HepG2 (cell line): ENCODE measurements at places on chromosomes 4 and X. TPM values are rescaled to one million over a fixed set of nuclear protein-coding genes. Genes with fewer than 3 reads are reported as not detected.

The PITX2 gene
- polyA plus RNA-seq = not detected in 2 replicates

The CXorf65 gene
- not detected in 2 replicates for polyA plus RNA-seq

The PDZD4 gene
- 0.03 TPM in 1 of 2 replicates, not detected in the other for polyA plus RNA-seq

The USP38 gene
- 4.5 and 4.8 TPM in 2 replicates for polyA plus RNA-seq

The RAP1GDS1 gene
- polyA plus RNA-seq = 12.8 and 19.3 TPM in 2 replicates

DNA sequence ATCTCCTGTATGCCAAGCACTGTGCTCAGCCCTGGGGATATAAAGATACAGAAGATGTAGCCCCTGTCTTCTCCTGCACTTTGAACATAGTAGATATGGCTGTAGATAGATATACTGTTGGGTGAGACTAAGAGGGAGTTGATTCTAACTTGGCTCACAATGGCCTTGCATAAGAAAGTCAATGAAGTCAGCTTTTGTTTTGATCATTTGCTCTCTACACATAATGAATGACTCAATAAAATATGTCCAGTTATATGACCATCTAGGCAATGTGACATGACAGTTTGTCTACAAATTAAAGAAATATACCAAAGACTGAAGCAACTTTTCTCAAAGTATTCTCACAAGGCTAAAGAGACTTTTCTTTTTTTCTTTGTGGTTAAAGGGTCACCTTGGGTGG, 147.6 kb upstream of the DIPK2B start:
- DNase-seq = no peak
- H3K27ac ChIP-seq = no peak overlapping the region
- H3K4me3 ChIP-seq = no peak overlapping the region
- H3K36me3 ChIP-seq = no peaks in the 10 kb centered on the region

DNA sequence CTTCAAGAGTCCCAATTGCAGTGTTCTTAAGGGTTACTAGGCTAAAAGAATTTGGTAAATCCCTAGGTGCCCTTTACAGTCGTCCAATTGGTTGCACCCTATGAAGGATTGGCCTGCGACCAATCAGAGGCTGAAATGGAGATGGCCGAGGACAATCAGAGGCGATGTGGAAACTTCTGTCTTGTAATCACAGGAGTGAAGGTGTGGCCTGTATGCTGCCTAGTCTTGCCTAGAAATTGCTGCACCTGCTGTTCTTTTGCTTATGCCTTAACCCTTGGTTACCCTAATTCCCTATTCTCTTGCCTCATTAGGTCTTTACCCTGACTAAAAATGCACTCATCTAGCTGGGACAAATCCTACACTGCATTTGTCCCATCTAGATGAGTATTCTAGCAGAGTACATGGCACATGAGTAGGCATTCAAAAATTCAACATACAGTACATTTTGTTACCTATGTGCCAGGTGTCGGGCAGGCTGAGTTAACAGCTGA, 1.0 kb upstream of the DCK start:
- peak overlapping the region; percentile 83 for H3K27ac ChIP-seq
- peak overlapping the region; percentile 92 for H3K4me3 ChIP-seq
- H3K27me3 ChIP-seq = no peaks in the 10 kb centered on the region
- H3K36me3 ChIP-seq = no peaks in the 10 kb centered on the region
- no peak for DNase-seq

DNA sequence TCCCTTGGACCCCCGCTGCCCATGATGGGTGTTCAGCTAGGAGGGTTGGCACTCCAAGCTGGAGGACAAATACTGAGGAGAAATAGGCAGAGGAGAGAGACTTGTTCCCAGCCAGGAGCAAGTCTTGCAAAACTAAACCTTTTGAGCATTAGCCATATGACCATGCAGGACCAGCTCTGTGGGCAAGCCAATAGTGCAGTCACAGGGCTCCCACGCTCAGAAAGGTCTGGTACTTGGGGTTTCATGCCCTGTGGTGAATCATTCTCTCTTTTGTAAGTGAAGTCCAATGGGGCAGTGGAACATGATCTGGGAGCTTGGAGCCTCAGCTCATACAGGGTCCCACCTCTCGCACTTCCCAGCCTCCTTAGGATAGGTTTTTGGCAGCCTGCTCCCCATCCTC, 300.9 kb downstream of the BCOR start:
- no peak overlapping the region for H3K27ac ChIP-seq
- H3K27me3 ChIP-seq = no peaks in the 10 kb centered on the region; the same call in 2 of the 3 replicates
- no peak overlapping the region for H3K4me3 ChIP-seq
- no peaks in the 10 kb centered on the region for H3K36me3 ChIP-seq
- no peaks in the 10 kb centered on the region for H3K4me1 ChIP-seq

GRCh38 chr4:120616041-120616440, 306.5 kb downstream of the PRDM5 start:
- no peaks in the 10 kb centered on the region for H3K36me3 ChIP-seq
- no peak for DNase-seq

GRCh38 chrX:63739885-63740284, 45.1 kb downstream of the ARHGEF9 start:
- H3K4me3 ChIP-seq = no peak overlapping the region
- no peaks in the 10 kb centered on the region for H3K36me3 ChIP-seq
- no peak for DNase-seq
- H3K4me1 ChIP-seq = no peaks in the 10 kb centered on the region

DNA sequence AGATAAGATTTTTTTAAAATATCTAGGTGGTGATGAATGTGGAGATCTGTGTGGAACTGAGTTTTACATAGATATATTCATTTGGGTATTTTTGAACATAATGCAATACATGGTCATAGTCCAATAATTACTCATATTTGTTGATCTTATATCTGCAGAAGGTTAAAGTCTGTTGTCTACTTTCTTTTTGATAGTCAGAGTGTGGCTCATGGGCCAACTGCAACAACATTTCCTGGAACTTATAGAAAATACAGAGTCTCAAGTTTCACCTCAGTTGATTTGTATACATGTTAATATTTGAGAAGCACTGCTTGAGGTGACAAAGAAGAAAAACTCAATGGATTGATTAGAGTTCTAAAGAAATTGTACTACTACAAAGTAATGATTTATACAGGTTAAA, 408.4 kb downstream of the ARAP2 start:
- DNase-seq = no peak
- H3K4me1 ChIP-seq = no peaks in the 10 kb centered on the region
- no peak overlapping the region for H3K4me3 ChIP-seq
- H3K36me3 ChIP-seq = no peaks in the 10 kb centered on the region
- H3K27ac ChIP-seq = no peak overlapping the region
- no peaks in the 10 kb centered on the region for H3K27me3 ChIP-seq
